ENCODE measurements at places on chromosomes 5 and 9.

DNA sequence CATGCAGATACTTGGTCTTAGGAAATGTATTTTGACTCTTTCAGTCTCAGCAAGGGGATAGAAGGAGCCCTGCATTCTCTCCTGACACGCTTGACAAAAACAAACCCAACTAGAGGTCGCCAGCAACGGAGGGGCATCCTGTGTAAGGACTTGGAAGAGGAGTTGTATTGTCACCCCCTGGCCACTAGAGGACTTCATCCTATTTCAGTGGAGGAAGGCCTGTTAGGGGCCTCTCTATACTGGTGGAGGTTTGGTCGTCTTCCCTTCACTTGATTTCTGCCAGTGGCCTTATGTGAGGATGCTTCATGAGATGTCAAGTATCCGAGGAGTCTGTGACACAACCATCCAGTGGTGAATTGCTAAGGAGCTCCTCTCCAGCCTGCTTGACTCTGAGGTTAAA is 122.8 kb upstream of the STC2 start:
- no peaks in the 10 kb centered on the region for H3K36me3 ChIP-seq
- DNase-seq, result peak; percentile 1
- no peaks in the 10 kb centered on the region for H3K4me1 ChIP-seq

DNA sequence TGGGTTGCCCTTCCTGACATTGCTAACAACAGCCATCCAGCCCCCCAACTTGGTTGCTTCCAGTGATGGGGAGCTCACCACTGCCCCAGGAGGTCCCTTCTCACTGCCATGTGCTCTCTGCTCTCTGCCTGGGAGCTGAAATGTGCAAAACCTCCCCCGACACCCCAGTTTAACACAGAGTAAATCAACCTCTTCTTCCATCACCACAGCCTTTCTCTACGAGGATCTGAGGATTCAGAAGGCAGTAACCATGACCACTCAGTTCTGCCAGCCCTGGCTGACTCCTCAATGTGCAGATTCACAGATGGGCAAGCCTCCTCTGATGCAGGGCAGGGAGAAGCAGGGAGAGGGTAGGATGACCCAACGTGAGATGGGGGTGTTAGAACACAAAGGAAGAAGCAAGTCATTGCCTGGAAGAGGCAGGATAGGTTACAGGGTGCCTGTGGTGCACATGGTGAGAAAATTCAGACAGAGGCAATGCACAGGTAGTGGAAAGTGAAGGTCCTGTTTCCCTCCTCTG is 185.0 kb downstream of the DAB2IP start:
- H3K27ac ChIP-seq, result no peak overlapping the region
- H3K27me3 ChIP-seq, result no peaks in the 10 kb centered on the region

DNA sequence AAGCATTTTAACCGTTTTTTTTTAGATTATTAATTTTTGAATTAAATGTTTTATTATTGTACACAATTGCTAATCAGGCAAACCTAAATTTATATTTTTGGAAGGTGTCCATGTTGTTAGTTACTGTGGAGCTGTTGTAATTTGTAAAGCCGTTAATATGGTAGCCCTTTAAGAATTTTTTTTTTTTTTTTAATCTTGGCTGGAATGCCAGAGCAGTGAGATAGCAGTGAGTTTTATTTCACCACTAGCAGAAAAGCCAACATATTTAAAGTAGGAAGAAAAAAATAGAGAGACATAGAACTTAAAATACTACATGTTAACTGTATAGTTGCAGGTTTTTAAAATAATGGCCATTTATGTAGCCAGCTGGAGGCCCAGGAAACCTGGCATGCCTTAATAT is 35.3 kb upstream of the RNF20 start:
- H3K4me1 ChIP-seq, result no peaks in the 10 kb centered on the region
- H3K27me3 ChIP-seq, result peaks cover 38% of the 10 kb centered on the region
- H3K27ac ChIP-seq, result no peak overlapping the region
- DNase-seq, result no peak
- H3K4me3 ChIP-seq, result no peak overlapping the region

- H3K27ac ChIP-seq, result no peak overlapping the region
- no peaks in the 10 kb centered on the region for H3K27me3 ChIP-seq
- H3K4me3 ChIP-seq, result no peak overlapping the region
- H3K4me1 ChIP-seq, result no peaks in the 10 kb centered on the region
- no peak for DNase-seq
- no peaks in the 10 kb centered on the region for H3K36me3 ChIP-seq
These were observed 14.2 kb upstream of the GFPT2 start for GRCh38 chr5:180367300-180367699.

DNA sequence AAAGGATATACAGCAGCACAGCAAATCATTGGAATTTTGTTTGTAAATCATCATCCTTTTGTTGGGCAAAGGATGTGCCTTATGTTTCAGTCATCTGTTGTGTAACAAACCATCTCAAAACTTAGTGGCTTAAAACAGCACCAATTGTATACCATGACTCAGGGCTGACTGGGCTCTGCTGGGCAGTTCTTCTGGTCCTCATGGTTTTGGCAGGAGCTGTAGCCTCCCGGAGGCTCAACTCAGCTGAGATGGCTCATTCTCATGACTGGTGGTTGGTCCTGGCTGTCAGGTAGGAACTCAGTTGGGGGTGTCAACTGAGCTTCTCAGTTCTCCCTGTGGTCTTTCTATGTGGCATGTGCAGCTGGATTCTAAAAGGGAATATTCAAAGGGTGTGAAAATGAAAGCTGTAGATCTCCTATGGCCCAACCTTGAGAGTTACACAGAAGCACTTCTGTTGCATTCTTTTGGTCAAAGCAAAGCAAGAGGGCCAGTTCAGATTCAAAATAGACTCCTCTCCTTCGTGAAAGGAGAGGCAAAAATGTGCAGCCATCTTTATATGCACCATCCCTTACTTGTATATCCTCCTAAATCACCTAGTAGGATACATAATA is 39.1 kb upstream of the CPEB4 start:
- DNase-seq, result no peak
- no peaks in the 10 kb centered on the region for H3K4me1 ChIP-seq
- H3K27ac ChIP-seq, result no peak overlapping the region

DNA sequence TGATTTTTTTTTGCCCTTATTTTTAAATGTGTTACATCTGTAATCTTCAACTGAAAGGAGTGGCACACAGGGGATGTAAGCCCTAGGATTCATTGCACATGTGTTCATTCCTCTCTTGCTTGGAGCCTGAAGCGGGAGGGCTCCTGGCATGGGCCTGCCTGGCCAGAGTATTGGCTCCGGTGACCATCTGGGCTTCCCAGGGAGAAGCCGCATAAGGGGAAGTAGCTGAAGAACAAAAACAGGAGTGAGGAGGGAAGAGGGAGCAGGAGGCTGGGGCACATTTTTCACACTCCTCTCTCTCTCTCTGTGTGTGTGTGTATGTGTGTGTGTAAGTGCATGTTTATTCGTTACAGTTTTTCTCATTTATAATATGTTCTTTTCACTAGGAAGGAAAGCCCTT is 269.9 kb downstream of the PRR16 start:
- H3K27me3 ChIP-seq, result no peaks in the 10 kb centered on the region
- no peaks in the 10 kb centered on the region for H3K36me3 ChIP-seq
- H3K4me3 ChIP-seq, result no peak overlapping the region
- no peak for DNase-seq
- H3K4me1 ChIP-seq, result no peaks in the 10 kb centered on the region

- no peak overlapping the region for H3K4me3 ChIP-seq
- H3K27me3 ChIP-seq, result no peaks in the 10 kb centered on the region
- peaks cover 10% of the 10 kb centered on the region for H3K4me1 ChIP-seq
These were observed 67.4 kb upstream of the TBC1D9B start for GRCh38 chr5:179974946-179975712.
